ENCODE measurements at places on chromosomes 1 and 21. TPM values are rescaled to one million over a fixed set of nuclear protein-coding genes. Genes with fewer than 3 reads are reported as not detected.

LIPI gene
- total RNA-seq: not detected

- DNase-seq: no peak
Measured at GRCh38 chr1:109772658-109773202, 9.0 kb upstream of the EPS8L3 start.

DNA sequence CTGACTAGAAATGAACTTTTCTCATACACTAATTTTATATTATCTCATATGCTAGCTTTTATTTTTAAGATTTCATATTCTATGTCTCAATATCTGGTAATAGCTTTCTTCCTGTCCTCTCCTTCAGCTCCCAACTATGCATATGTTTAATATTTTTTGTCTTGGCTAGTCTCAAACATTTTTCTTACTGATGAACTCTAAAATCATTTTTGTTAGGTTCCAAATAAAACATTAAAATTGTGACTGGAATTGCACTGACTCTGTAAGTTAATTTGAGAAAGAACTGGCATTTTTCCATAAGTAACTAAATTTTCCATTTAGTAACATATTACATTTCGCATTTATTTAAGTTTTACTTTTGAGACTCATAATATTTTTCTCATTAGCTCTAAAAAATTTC lies 368.5 kb upstream of the DPYD start:
- no peak for DNase-seq

GRCh38 chr1:34915521-34915920 lies 13.9 kb downstream of the DLGAP3 start:
- no peak for DNase-seq

DNA sequence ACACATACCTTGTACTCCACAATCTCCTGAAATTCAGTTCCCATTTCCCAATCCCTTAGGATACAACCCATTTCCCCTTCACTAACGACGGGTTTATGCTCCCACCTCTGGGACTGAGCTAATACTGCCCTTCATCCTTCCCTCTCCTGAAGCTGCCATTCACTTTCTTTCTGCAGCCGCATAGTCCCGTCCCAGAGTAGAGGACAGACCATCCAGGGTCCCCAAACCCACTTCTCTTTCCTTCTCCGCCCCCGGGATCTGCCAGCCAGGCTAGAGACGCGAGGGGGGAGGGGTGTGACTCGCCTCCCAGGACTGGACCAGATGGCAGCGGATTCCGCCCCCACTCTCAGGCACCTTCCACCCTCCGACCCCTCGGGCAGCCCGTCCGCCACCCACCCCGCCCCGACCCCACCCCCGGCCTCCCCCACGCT lies 679 bp downstream of the ABL2 start:
- peak; percentile 30 for DNase-seq

DNA sequence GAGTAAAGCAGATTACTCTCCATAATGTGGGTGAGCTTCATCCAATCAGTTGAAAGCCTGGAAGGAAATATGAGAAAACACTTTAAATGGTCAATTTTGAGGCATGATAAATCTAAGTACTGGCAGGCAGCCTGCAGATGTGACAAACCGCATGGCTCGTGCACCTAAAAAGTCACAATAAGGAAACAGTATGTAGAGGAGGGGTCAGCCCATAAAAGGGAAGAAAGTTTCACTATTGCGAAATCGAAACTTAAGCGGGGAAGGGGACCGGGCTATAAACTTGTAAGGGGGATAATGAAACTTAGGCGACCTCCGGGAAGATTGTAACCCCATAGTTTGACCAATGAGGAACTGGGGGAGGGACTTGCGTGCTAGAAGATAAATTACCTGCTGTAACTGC lies 109.8 kb downstream of the PLPPR4 start:
- no peak for DNase-seq

DNA sequence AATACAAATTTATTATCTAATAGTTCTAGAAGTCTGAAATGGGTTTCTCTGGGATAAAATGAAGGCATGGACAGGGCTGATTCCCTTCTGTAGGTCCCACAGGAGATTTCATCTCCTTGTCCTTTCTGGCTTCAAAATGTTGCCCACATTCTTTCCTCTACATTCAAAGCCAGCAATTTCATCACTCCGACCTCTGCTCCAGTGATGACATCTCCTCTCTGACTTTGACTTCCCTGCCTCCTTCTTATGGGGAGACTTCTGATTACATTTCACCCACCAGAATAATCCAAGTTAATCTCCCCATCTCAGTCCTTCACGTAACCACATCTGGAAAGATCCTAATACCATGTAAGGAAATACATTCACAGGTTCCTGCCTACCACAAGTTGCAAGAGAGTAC lies 358.0 kb upstream of the C1orf87 start:
- no peak for DNase-seq

DNA sequence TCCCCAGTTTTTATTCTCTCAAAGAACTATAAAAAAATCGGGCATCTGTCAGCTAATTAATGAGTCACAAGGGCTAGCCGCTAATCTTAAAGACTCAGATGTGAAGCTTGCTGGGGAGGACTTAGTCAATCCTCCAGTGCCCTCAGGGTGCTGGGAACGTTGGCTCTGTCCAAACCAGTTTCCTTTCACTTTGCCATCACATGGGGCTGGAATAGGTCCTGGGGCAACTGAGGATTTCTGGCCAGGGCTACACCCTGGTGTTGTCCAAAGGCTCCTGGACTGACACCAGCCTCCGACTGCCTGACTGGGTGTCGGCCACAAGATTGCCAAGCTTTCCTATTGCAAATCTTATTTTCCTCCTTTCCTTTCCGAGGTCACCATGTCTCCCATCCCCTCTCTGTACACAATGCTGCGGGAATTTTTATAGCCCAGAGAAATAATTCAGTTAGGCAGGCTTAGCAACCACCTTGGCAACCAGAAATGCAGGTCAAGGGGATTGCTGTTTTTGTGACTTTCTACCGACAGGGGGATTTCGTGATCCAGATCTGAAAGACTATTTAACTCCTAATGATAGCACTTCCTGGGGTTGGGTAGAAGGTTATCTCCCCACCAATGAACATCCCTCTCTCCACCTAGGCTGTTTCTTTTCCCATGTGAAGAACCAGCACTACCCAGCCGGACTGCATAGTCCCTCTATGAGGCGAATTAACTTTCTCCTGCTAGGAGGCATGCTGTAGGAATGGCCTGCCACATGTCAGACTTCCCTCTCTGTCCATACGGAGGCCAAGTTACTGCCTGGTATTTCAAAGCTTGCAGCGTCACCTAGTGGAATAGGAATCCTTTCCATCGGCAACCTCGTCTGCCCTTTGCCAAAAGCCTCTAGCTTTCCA lies 29.9 kb upstream of the CTBS start:
- no peak for DNase-seq

DNA sequence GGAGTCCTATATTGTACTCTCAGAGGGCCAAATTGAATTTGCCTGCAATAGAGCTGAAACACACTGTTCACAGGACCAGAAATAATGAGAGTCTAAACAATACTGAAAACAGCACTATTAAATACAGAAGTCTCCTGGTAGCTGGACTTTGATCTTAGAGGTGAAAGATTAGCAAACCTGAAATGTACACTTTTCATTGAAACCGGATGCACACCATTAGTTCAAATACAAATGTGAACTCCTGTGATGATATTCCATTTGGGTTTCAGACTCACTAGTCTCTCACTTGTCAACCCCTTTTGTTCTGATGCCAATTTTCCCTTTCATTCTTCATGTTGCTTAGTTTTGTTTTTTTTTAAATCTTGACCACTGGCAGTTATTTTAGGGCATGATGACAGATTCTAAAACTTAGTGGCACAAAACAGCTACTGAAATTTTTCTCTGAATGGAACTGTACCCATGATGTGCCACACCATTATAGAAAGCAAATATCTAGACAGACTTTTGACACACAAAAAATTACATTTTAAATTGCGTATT lies 5.9 kb upstream of the TNFSF4 start:
- no peak for DNase-seq

- DNase-seq: no peak
Measured at GRCh38 chr1:8863794-8864233, 14.7 kb downstream of the ENO1 start.

GRCh38 chr1:45654540-45655280 lies 30.9 kb upstream of the CCDC17 start:
- no peak for DNase-seq

GRCh38 chr21:32599091-32599490 lies 13.1 kb downstream of the CFAP298 start:
- DNase-seq: peak; percentile 25

DNA sequence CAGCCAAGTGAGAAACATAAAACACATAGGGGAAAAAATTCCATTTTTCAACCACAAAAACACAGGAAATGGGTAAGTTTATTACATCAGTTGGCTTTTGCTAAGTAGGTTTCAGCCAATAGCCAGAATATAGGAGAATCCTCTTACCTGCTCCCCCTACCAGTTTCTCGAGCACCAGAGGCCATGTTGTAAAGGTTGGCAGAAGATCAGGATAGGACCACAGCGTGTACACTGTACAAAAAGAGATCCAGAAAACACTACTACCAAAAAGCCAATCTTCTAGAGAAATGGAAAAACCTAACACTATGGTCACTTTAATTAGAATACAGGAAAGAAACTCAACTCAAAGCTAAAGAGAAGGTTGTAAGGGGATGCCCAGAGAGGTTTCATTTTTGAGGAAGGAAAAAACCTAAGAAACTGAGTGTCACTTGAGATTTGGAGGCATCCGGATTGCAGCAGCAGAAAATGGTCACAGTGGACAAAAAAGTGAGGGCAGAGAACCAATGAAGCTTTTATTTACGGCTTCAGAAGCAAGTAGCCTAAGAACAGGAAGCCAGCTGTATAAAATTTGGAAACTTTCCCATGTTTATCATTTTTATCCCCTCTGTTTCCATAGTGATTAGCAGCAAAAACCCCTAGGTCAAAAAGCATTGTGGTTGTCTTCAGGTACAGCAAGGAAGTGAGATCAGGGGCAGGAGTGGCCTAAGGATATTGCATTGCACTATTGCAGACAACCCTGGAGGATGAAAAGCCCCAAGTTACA lies 2.9 kb downstream of the EIF2D start:
- DNase-seq: no peak

GRCh38 chr21:33801424-33802405 lies 113.9 kb downstream of the ATP5PO start:
- peak; percentile 69 for DNase-seq

All from Caki2 (cell line).